Chondrocyte (in vitro differentiated cells): ENCODE measurements at places on chromosomes 1 and 21. TPM values are rescaled to one million over a fixed set of nuclear protein-coding genes. Genes with fewer than 3 reads are reported as not detected.

- no peak for DNase-seq
These were observed 2.9 kb downstream of the C1QA start for GRCh38 chr1:22639286-22639685.

DNA sequence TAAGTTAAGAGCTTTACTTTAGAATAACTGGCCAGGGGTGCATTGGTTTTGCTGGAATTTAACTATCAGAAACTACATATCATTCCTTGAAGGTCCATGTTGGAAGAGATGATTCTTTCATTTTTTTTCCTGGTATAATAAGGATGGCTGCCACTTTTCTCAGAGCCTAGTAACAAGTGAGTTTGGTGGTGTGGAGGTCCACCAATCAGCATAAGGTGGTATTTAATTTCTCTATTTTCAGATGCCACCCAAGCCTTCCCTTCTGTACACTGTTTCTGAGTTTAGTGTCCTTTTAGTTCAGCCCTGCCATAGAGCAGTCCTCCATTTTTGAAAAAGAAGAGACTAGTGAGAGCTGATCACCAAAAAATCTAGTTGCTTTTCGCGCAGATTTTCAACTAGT is 386.3 kb downstream of the USP25 start:
- no peak for DNase-seq

- no peak for DNase-seq
These were observed 143.7 kb downstream of the DNM3 start for GRCh38 chr1:171984850-171985485.

DNA sequence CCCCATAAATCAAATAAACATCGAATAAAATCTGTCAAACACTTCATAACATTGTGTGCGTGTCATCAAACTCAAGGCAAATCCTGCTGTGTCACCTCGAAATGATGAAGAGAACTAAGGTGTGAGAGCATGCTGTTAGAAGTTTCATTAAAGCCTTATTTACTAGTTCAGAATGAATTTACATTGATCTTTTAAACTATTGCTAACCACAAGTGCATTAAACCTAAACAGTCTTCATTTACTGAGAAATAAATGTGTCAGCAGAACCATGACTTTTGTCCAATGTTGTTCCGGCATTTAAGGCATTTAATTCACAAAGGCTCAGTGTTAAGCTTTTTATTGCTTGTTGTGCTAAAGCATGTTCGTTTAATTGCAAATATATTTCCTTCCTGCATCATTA is 474.4 kb downstream of the SETD4 start:
- DNase-seq, result no peak

DNA sequence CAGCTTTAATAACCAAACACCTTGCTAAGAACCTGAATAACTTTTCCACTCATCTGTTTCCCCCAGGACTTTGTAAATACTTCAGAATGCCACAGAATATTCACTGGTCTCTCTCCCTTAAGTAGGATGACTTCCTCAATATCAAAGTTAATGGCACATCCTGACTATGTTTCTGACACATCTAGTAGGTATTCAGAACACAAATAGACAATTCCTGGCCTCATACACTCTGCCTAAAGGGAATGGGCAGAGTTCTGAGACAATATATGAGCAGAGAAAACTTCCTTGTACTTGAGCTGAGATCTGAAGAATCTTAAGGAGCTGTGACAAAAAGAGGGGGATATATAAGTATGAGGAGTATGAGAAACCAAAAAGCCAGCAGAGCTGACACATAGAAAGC is 34.8 kb downstream of the ANKRD13C start:
- no peak for DNase-seq

- DNase-seq, result no peak
These were observed 87.8 kb downstream of the GLUL start for GRCh38 chr1:182303778-182304177.

DNA sequence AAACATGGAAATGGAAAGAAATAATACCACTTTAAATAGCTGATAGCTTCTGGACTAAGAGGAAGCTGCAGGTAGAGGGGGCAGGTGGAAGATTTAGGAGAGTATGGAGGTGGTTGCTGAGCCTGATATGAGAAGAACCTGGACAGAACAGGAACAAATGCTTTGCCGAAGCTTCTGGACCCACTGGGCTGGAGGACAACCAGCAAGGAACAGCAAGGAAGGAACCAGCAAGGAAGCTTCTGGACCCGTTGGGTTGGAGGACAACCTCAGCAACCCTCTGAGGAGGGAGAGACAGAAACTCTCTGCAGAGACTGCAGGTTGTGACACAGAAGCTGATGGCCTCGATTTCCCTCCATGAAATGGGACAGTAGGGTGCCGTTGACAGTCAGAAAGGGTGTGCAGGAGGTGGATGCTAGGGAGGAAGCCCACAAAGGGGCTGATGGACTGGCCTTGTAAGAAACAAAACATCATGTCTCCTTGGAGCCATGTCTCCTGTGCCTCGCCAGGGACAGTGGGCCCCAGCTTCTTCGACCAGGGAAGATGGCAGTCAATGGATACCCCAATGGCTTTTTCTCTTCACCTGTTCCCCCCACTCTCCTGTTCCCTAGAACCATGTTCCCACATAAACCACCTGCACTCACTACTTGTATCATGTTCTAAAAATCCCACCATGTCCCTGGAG is 8.3 kb upstream of the WNT3A start:
- DNase-seq, result no peak

- no peak for DNase-seq
These were observed 52.7 kb downstream of the ECE1 start for GRCh38 chr1:21237446-21238088.

DNA sequence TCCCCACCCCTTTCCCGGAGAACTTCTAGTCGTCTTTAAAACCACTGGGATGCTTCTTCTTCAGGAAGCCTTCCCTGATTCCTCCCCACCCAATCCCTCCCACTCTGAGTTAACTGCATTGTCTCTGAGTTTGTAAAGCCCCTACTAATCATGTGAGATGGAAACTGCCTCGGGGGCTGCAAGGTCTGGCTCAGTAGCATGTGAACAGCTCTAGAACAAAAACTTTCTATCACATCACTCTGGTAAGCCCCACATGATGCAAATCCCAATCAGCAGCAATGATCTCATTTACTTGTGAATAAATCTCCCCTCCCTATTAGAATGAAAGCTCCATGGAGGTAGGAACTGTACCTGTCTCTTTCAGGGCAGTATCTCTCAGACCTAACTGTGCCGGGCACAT is 141.0 kb upstream of the JUN start:
- no peak for DNase-seq

DNA sequence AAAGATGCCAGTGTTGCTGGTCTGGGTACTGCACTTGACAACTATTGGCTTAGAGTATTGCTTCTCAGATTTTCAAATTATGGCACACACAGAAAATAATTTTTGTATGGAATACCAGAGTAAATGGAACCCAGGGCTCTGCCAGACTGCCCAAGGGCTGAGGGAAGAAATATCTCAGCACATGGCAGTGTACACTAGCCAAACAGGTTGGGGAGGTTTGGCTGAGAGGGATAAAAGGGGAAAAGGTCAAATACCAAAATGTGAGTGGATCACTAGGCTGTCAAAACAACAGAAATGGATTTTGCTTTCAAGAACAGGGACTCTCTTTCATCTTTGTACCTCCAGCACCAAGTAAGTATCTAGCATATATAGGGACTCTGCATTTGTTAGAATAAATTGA is 3.0 kb upstream of the RGS8 start:
- DNase-seq, result no peak

DNA sequence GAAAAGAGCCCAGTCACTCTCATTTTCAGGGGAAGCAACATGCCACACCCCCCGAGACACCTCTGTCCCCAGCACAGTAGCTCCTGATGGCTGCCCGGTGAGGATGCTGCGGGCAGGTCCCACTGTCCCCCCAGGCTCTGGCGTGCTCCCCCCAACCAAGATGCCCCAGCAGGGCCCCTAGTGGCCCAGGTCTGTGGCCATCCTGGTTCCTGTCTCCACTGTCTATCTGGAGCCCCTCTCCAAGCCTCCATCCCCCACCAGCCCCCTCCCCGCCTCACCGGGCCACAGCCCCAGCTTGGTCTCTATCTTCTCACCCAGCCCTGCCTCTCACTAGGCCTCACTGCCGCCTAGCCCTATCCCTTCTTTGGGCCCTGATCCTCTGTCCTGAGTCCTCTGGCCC is 61.8 kb downstream of the UBIAD1 start:
- no peak for DNase-seq

DNA sequence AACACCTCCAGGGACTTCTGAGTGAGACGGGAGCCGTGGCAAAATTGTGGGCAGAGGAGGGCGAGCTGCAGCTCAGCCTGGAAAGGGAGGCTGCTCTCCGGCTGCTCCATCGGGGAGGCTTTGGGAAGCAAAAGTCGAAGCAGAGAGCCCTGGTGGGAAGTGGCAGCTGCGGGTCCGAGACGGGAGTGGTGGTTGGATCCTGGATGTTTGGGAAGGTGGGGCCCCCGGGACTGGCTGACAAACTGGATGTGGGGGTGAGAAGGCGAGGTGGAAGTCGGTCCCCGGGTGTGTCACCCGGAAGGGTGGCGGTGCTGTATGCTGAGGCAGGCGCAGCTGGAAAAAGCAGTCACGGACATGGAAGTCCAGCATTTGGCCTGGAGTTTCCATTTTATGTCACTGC is 52.1 kb downstream of the KCNAB2 start:
- peak; percentile 82 for DNase-seq

GRCh38 chr1:36663772-36664430 is 181.2 kb upstream of the CSF3R start:
- DNase-seq, result no peak

DNA sequence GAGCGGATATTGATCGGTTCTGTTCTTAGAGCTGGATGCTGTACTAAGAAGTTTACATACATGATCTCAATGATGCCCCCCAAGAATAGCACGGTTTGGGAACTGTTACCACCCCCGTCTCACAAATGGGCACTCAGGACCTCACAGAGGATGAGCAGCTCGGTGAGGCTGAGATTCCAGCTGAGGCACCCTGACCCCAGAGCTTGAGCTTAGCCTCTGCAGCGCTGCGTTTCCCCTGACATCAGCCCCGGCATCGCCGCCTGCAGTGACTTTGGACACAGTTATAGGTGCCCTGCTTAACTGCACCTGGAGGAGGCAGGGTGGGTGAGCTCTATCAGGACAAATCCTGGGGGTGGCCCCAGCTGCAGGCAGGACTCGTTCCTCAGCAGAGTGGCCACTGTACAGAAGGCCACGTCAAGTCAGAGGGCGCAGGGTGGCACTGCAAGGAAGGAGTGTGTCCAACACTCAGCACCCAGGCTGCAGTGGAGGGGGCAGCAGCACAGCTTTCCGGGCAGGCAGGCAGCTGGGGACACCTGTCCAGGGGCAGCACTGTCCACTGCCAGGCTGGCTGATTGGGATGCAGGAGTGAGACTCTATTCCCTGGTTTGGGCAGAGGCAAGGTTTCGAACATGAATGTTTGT is 65.8 kb upstream of the ABCG1 start:
- no peak for DNase-seq

DNA sequence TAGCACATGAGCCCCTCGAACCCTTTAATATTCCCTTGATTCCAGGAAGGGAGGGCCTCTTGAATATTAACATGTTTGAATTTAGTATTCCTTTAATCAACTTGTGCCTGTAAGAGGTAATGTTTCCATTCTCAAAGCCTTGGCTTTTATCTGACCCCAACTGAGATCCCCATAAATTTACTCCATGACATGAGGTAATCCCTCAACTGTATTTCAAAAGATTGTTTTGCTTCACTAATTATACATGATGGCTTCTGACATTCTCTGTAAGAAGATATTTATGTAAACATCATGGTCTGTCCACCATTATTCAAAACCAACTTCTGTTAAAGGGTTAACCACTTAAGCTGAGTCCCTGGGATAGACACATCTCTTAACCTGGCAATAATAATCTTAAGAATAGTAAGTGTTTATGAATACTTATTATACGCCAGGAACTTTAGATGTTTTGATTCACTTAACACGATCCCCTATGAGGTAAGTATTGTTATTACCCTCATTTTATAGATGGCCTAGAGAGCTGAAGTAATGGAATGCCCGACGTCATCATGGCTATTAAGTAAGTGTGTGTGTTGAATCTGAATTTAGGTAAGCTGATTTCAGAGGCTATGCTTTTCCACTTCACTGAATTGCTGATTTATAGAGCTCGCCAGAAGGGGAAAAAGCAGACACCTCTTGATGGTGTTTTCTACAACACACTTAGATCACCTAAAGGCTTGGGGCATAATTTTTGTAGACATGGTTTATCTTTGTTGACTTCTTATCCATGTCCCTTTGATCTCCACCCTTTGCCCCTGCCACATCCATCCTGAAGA is 11.1 kb downstream of the KRTAP19-1 start:
- no peak for DNase-seq

DNA sequence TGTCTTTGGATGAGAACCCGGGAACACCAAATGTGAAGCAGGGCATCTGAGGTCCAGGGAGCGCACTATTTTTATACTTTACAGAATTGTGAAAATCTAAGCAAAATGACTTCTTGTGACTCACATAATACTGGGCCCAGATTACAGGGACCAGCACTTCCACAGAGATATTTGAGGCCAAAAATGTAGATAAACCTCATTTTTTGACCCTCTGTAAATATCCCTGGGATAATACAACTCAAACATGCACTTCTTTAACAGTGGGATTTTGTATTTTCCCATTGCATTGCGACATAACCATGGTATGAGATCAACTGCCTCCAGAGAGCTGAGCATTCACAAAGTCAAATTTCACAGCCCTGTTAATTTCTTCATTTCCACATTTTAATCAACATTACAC is 289.4 kb upstream of the ADGRL4 start:
- no peak for DNase-seq

- DNase-seq, result no peak
These were observed 82.1 kb downstream of the VPS26C start for GRCh38 chr21:37184784-37185593.

GRCh38 chr1:27109103-27109822 is 45.7 kb downstream of the SLC9A1 start:
- no peak for DNase-seq

- DNase-seq, result no peak
These were observed 27.4 kb upstream of the DNASE2B start for GRCh38 chr1:84370831-84371394.

GRCh38 chr1:99441299-99442095 is 177.2 kb downstream of the PLPPR4 start:
- no peak for DNase-seq

DNA sequence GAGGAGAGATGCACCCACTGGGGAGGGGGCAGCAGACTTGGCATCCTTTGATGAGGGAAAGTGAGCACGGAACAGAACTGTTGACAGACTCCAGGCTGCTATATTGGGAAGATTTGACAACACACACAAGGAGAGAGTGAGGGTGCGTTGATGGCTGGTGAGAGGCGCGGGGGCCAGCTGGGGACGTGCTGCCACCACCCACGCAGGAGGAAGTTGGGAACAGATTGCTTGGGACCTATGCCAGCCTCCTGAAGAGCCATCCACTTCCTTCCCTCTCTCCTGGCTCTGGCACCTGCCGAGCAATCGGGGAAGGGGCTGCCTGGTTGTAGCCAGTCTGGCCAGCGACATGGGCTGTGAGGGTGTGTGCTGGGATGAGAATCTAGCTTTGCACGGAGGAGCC is 223.7 kb upstream of the CSF3R start:
- no peak for DNase-seq

The AADACL3 gene
- not detected in 3 replicates for total RNA-seq

The CFHR5 gene
- total RNA-seq, result not detected in 3 replicates

The WNT2B gene
- total RNA-seq, result 2.8 to 6.0 TPM (median 6.0 TPM) in 3 replicates

The CR1L gene
- not detected in 3 replicates for total RNA-seq

The RNU1-3 gene
- total RNA-seq, result 1,438 to 1,620 TPM (median 1,579 TPM) in 3 replicates

The ENAH gene
- 208 to 457 TPM (median 434 TPM) in 3 replicates for total RNA-seq

The LCE1E gene
- not detected in 3 replicates for total RNA-seq

The PTPRU gene
- 12.6 to 20.7 TPM (median 14.8 TPM) in 3 replicates for total RNA-seq
